ENCODE measurements at places on chromosomes 16 and 17. TPM values are rescaled to one million over a fixed set of nuclear protein-coding genes. Genes with fewer than 3 reads are reported as not detected.

CACNB1 gene
- 6.2 TPM for total RNA-seq

HS3ST3B1 gene
- 2.0 TPM for total RNA-seq

DHX8 gene
- 48.1 TPM for total RNA-seq

TENT4B gene
- 6.5 TPM for total RNA-seq

MPG gene
- total RNA-seq: 229 TPM

SPAG7 gene
- 70.6 TPM for total RNA-seq

EIF3CL gene
- total RNA-seq: 72.8 TPM

ZNF469 gene
- 0.92 TPM for total RNA-seq

TTYH2 gene
- total RNA-seq: 0.93 TPM

TMUB2 gene
- total RNA-seq: 23.5 TPM

MPO gene
- under 0.01 TPM for total RNA-seq

APRT gene
- total RNA-seq: 64.6 TPM

CCL16 gene
- total RNA-seq: not detected

KRTAP4-1 gene
- total RNA-seq: not detected

KRTAP2-1 gene
- not detected for total RNA-seq

MTSS2 gene
- 20.0 TPM for total RNA-seq

CACNG3 gene
- not detected for total RNA-seq

MT1A gene
- 0.44 TPM for total RNA-seq

SP6 gene
- total RNA-seq: 0.13 TPM

HCRT gene
- not detected for total RNA-seq

CLEC3A gene
- not detected for total RNA-seq

C1QTNF1 gene
- 208 TPM for total RNA-seq

STH gene
- total RNA-seq: not detected

HBZ gene
- not detected for total RNA-seq

SKA2 gene
- 59.2 TPM for total RNA-seq

OR4D2 gene
- not detected for total RNA-seq

KCTD19 gene
- total RNA-seq: not detected

ZNF385C gene
- not detected for total RNA-seq

CCL4L2 gene
- total RNA-seq: not detected

KRTAP1-5 gene
- not detected for total RNA-seq

CDRT15L2 gene
- total RNA-seq: not detected

ZFP3 gene
- 1.7 TPM for total RNA-seq

MILR1 gene
- total RNA-seq: 16.3 TPM

ARHGDIG gene
- 0.37 TPM for total RNA-seq

BOLA2 gene
- 51.4 TPM for total RNA-seq

CHST5 gene
- total RNA-seq: not detected

TP53TG3B gene
- not detected for total RNA-seq

SMTNL2 gene
- not detected for total RNA-seq

EFNB3 gene
- total RNA-seq: under 0.01 TPM
